ENCODE measurements at places on chromosomes 13 and 19.

DNA sequence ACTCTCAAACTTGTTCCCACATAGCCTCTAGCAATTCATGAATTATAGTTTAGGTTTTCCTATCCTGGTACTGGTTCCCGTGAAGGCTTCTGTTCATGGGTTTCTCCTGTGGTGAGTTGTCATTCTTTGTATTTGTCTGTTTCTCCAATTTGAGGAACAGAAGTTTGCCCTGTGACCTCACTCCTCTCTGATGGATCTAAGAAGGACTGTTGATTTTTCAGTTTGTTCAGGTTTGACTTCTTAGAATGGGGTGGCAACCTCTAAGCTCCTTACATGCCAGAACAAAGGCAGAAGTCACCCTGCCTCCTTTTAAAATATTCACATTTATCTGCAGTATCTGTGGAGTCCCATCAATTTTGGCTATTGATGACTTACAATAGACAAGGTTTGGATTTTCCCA, 354.0 kb downstream of the SPRY2 start:
- no peak for DNase-seq

DNA sequence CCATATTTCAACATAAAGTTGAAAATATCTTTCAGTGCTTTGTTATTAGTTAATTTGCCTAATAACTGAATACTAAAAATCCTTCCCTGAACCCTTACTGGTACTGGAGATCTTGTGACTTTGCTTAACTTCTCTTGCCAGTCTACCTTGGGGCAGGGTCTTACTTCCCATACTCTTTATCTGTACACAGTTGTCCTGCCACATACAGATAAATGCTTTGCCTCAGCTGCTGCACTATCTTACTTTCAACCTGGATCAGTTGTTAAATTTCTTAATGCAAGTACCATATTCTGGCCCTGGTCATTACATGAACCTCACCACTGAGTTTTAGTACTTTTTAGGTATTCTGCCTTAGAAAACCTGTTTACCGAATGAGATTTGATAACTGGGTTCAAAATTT, 107.6 kb downstream of the PIBF1 start:
- DNase-seq: no peak

DNA sequence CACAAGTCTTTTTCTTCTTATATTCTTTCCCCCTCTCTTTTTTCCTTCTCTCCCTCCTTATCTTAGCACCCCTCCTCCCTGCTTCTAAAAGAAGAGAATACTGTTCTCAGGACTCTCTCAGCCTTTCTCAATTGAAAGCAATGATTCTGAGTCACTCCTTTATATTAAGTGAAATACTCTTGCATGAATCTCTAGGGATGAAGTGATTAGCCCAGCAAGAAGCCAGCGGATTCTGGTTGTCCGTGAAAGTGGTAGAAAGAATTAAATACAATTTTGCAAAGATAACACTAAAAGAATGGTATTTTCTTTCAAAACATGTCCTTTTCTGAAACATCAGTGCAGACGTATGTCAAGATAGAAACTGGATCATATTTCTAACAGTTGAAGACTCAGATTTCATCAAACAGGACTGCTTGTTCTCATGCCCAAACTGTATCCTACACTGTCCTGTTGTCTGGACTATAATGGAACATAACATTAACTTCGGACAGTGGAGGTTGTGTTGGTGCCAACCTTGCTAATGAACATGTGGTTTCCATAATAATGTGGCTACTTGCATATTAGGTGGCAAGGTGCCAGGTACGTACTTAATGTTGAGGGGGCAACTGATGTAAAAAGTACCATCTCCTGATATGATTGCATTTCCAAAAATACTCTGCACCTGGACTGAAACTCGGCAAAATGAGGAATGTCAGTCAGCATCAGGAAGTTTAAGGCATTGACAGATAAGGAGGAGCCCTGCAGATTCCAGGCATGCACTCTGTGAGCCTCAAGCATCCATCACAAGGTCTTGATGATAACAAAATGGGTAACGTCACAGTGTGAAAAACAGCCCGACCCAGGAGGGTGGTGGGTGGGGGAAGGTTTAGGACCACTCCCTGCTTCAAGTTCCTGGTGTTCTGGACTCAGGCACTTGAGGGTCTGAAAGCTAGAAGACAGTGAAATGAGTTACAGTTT, 357.2 kb downstream of the DLEU7 start:
- DNase-seq: no peak

DNA sequence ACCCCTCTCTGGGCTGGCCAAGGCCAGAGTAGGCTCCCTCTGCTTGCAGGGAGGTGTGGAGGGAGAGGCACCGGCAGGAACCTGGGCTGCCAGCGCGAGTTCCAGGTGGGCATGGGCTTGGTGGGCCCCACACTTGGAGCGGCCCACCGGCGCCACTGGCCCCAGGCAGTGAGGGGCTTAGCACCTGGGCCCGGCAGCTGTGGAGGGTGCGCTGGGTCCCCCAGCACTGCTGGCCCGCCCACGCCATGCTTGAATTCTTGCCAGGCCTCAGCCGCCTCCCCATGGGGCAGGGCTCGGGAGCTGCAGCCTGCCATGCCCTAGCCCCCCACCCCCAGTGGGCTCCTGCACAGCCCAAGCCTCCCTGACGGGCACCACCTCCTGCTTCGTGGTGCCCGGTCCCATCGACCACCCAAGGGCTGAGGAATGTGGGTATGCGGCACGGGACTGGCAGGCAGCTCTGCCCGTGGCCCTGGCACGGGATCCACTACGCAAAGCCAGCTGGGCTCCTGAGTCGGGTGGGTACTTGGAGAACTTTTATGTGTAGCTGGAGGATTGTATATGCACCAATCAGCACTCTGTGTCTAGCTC, 1648.0 kb downstream of the OLFM4 start:
- no peak for DNase-seq

GRCh38 chr19:49687566-49688316, 1.7 kb upstream of the ADM5 start:
- no peak for DNase-seq

DNA sequence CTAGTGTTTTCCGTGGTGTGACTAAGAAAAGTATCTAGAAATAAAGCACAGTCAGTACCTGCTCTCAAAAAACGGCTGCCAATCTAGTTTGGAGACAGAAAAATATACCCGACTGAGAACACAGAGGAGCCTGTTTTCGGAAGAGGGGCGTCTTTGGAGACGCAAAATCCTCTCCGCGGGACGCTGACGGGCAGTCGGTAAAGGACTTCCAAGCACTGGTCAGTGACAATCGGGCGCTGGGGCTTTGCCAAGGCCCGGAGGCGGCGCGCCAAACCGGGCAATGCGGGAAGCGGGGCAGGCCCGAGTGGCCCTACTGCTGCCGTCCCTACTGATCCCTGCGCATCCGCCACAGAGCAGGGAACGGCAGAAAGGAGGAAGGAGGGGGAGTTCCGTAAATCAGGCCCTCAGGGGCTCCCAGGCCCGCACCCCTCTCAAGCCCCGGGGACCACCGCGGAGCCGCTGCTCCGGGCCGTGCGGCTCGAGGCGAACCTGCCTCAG, 588 bp upstream of the DPY19L3 start:
- no peak for DNase-seq

DNA sequence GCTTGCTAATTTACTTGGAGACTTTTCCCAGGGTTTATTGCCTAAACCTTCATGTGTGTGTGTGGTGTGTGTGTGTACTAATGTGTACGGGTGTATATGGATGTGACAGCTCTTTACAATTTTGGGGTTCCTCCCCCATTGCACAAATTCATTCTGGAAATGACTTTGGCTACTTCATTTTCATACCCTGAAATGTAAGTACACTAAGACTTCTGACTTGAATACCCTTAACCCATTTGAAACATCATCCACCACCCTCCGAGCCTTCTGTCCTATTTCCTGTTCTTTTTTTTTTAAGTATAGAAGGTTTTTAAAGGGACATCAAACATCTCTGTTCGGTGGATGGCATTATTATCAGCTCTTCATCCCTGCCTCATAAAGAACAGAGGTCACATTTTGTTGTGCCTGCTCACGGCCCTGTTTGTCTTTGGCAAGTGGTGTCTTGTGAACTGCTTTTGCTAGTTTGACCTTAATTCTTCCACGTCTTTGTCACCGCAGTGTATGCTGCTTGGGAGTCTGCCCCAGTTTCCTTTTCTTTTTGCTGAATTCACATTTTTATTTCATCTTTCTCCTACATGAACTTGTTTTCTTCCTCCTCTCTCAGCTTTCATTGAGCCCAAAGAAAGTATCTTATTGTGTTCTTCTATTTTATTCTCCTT, 228.3 kb downstream of the FOXO1 start:
- no peak for DNase-seq

DNA sequence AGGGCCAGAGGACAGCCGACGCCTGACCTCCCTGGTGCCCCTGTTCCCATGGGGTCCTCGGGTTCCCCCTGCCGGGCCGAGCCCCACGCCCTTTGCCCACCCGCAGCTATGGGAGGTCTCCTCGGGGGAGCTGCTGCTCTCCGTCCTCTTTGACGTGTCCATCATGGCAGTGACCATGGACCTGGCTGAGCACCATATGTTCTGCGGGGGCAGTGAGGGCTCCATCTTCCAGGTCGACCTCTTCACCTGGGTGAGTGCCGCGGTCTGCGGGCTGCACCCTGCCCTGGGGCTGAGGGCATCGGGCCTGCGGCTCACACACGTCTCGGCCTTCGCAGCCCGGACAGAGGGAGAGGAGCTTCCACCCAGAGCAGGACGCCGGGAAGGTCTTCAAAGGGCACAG, 6.6 kb downstream of the WDR18 start:
- no peak for DNase-seq

All from stimulated activated CD8-positive, alpha-beta memory T cell treated with anti-CD3 and anti-CD28 coated beads, Interleukin-12 subunit alpha, Interleukin-12 subunit beta, amount 100 ng/mL, for 4 hours (primary cell).